ENCODE measurements at places on chromosomes 1 and 21.

DNA sequence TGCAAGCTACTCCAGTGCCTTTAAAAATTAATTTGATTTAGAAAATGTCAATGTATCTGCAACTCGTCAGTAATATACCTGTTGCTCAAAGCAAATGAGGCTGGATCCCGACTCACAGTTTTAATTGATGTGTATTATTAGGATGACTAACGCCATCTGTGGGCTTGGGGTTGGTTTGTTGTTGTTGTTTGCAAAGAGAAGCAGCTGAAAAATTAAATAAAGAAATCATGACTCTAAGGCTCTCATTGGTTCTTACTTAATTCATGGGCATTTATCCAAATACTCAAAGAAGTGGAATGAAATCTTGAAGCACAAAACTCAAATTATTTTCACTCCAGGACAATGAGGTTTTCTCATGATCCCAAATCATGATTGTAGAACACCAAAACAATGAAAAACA, 46.4 kb downstream of the SEC16B start:
- no peak for DNase-seq

- no peak for DNase-seq
Measured at GRCh38 chr1:82972841-82973553, 1025.9 kb downstream of the TTLL7 start.

GRCh38 chr1:80282536-80282935, 1276.0 kb upstream of the ADGRL4 start:
- DNase-seq: no peak

DNA sequence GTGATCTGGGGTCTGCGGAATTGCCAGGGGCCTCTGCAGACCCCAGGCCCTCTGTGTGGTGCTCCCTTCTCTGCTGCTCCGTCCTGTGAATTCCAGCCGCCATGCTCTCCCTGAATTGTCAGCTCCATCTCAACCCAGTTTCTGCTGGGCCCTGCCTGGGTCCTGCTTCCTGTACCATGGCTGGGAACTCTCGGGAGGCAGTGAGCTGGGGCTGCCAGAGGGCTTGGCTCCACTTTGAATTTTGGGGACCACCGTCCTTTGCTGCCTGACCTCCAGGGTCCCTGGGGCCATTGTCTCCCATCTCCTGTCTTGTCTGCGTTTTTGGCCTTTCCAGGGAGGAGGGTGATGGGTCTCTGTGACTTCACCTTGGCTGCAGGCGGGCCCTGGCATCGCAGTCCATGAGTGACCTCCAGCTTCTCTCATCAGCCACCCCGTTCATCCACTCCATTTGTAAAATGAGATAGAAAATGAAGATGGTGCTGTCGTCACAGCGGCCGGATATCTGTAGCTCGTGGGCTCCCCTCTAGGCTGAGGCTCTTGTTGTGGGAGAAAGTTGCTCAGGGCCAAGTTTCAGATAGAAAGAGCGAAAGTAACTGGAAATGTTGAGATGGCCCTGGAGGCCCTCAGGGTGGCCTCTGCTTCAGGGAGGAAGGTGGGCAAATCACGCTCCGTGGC, 38.3 kb downstream of the SKI start:
- DNase-seq: no peak

GRCh38 chr1:34479731-34480130, 275.1 kb upstream of the GJB5 start:
- DNase-seq: no peak

- DNase-seq: no peak
Measured at GRCh38 chr1:241422470-241422869, 65.5 kb upstream of the RGS7 start.

GRCh38 chr1:64842224-64842623, 97.3 kb downstream of the RAVER2 start:
- DNase-seq: no peak

DNA sequence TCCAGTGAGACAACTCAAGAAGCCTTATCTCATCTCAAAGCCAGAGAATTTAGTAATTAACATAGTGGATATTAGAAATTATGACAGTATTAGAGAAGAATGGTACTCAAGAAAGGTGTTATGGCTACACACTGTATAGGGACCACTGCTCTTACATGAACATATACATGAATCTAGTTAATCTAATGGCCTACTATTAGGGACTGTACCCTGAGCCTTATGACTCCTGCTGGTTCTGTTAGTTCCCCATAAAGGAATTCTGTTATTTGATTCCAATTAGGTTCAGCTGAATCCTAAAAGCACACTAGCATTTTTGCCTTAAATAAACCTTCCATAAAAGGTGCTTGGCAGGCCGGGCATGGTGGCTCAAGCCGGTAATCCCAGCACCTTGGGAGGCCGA, 39.7 kb downstream of the EGLN1 start:
- DNase-seq: no peak

GRCh38 chr1:212683357-212683722, 16.3 kb downstream of the BATF3 start:
- peak; percentile 71 for DNase-seq

GRCh38 chr1:155760751-155761475, 72.0 kb downstream of the DAP3 start:
- DNase-seq: no peak

- DNase-seq: peak; percentile 25
Measured at GRCh38 chr1:235649368-235650163, at the start of gene GNG4. Gene GNG4 (minus strand): TSS chr1:235649784. CDS start chr1:235583838, 65,946 bp downstream.

DNA sequence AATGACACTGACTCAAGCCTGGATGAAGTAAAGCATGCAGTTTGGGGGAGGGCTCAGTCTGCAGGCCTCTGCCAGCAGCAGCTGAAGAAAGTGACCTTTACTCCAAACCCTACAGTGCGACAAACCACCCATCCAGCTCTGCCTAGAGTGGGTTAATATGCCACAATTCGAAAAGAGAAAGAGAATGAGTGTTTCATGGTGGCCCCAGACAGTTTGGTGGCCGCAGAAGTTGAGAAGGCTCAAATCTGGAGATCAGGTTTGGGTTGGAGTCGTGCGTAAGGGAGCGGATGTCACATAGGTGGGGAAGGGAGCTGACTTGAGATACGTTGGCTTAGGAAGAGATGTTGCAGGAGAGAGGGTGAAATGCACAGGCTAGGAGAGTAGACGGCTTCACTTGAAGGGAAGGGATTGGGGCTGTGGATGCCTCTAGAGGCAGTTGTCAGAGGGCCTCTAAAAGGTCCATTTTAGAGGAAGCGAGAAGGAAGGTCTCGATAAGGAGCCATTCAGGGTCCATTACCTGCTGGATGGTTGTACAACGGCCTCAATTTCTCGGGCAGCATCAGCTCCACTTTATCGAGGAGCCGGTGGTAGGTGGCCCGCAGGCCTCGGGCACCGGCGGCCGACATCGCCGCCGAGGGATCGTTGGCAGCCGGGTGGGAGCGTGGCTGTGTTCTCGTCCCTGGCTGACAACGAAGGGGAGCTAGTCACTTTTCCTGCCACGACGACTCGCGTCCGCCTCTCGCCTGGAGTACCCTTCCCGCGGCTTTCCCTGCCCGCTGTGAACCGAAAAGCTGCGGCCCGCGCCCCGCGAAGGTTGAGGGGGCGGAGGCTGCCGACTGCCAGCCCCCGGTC, 1.0 kb upstream of the DCAF6 start:
- DNase-seq: peak; percentile 40

DNA sequence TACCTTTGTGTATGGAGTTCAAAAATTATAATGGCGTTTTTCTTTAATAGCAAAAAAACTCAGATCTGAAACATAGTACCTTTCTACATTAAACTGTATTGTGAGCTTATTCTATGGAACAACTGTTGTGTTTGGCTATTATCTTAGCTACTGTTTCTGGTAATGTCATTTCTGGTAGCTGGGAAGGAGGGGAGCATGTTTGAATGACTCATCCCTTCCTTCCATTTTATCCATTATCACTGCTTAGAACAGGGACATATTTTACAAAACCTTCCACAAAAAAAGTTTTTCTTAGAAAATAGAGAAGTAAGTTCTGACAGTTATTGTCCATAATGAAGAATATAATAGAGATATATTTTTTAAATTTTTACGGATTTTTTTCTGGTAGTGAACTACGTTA, 128.3 kb downstream of the NRDC start:
- no peak for DNase-seq

- no peak for DNase-seq
Measured at GRCh38 chr1:58500043-58500442, 46.5 kb downstream of the OMA1 start.

DNA sequence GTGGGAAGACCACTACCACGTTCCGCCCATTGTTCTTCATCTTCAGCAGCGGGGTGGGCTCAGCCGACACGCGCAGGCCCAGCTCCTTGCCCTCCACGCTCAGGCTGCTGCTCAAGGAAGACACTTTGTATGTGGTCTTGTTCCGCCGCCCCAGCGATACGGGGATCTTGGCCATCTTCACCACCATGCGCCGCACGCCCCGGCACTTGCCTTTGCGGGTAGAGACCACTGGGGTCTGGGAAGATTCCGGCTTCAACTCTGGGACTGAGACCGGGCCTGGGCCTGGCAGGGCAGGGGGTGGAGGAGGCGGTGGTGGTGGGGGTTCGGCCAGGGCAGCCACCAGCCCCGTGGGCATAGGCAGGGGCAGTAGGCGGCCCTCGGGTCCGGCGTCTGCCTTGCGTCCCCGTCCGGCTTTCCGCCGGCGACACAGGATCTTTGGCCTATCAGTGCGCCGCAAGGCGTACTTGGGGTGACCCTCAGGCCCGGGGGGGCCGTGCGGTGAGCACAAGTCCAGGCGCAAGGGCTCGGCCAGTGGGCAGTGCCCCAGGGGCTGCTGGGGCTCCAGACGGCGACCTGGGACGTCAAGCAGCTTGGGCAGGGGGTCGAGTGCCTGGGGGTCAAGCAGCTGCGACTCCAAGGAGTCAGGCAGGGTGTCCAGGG, 53.3 kb downstream of the AHDC1 start:
- DNase-seq: no peak

GRCh38 chr1:12626888-12627287, 8.9 kb upstream of the DHRS3 start:
- DNase-seq: no peak

DNA sequence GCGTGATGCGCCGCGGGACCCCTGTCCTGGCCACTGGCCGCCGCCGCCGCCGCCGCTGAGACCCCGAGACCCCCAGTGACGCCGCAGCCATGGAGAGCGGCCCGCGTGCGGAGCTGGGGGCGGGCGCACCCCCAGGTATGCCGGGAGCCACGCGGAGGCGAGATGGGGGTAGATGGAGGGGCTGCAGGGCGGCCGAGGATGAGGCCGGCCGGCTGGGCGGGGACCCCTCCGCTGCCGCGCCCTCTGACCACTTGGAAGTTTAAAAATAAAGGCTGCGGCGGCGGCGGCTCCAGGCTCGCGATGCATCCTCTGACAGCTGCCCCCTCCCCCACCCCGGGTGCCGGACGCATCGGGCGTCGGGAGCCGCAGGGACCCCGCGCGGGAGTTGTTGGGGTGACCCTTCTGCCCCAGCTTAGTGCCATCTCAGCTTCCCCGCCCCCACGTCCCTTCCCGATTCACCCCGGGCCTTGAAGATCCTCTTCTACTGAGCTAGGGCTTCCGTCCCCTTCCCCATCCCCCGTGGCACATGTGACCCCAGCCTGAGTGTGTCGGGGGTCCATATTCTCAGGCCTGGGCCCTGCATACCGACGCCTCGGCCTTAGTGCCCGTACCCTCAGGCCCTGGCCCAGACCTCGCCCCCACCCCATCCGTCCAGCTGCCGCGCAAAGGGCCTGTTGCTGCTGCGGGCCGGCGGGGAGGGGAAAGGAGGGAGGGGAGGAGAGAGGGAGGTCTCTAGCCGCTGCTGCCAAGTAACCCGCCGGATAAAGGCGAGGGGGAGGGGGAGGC, 562 bp downstream of the MAP7D1 start:
- peak; percentile 54 for DNase-seq

- DNase-seq: no peak
Measured at GRCh38 chr1:44154049-44154448, 12.6 kb upstream of the KLF18 start.

GRCh38 chr1:7755448-7755847, 15.6 kb upstream of the VAMP3 start:
- DNase-seq: no peak

- DNase-seq: no peak
Measured at GRCh38 chr1:63428815-63429214, 61.4 kb downstream of the ALG6 start.

DNA sequence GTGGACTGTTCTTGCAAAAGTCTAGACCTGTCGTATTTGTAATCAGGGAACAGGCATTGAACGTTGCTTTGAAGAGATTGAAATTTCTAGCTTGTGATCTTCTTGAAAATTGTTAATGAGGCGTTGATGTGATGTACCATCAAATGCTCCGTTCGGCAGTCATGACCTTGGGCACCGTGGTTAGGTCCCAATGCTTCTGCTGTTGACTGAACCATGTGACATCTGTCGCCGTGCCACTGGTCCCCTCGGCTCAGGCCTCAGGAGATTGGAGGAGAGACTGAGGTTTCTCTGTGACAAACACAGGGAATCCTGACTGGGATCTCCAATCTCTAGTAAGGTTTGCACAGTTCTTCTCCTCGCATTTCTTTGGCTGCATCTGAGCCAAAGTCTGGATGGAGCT, 18.1 kb upstream of the KCNAB2 start:
- DNase-seq: no peak

GRCh38 chr1:170530972-170531757, 801 bp upstream of the GORAB start:
- DNase-seq: no peak

- DNase-seq: no peak
Measured at GRCh38 chr1:236350308-236350707, 43.8 kb upstream of the EDARADD start.

DNA sequence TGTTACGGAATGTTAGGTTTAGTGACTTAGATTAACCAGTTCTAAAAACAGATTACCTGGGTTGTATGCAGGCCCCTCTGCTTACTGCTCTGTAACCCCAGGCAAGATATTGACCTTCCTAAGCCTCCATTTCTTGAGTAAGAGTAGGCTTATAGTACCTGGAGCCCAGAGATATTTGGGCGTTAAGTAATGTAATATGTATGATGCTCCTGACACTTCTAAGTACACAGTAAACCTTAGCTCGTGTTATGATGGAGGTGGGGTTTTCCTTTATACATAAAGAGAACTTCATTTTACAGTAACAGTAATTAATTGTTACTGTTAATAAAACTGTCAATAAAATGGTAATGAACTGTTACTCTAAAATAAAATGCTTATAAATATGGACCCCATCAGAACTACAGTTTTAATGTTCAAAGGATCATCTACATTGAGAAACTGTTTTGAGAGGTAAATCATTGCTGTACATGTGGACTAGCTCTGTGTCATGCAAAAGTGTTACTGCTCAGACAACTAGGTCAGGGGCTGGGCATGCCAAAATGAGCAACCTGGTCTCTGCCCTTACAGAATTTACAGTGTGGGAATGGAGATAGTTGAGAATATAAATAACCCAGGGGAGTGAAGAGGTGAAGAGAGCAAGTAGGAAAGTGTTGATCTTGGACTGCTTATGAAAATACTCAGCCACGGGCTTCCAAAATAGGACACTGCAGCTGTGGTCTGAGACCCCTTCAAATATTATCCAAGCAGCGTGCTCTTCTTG, 26.6 kb downstream of the LRRC8C start:
- DNase-seq: peak; percentile 4

GRCh38 chr1:224736619-224737352, 120.7 kb downstream of the CNIH3 start:
- no peak for DNase-seq

- peak; percentile 62 for DNase-seq
Measured at GRCh38 chr1:6599141-6599975, 3.3 kb downstream of the KLHL21 start.

GRCh38 chr1:210796421-210796820, 337.5 kb downstream of the KCNH1 start:
- DNase-seq: no peak
